ENCODE measurements at places on chromosomes 13 and 19. TPM values are rescaled to one million over a fixed set of nuclear protein-coding genes. Genes with fewer than 3 reads are reported as not detected.

GRCh38 chr19:1469255-1470054 lies 9.6 kb downstream of the C19orf25 start:
- H3K27me3 ChIP-seq = peaks cover 97% of the 10 kb centered on the region
- H3K36me3 ChIP-seq = no peaks in the 10 kb centered on the region
- DNase-seq = peak; percentile 78
- H3K4me3 ChIP-seq = peak overlapping the region; percentile 43
- no peak overlapping the region for H3K27ac ChIP-seq

DNA sequence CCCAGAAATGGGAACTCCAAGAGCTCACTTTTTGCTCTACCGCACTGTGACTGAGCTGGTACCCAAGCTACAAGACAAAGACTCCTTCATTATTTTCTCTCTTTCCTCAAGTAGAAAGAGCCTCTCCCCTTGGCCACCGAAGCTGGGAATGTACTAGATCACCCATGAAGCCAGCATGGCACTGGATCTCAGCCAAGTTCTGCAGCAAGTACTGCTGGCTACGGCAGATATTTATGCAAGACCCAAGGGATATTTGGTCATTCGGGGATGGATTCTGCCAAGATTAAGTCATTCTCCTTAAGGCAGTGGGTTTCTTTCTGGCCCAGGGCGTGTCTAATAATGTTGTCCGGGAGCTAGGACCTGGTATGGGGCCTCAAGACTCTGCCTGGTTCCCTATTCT lies 633.5 kb downstream of the SLITRK1 start:
- H3K36me3 ChIP-seq = no peaks in the 10 kb centered on the region

- no peak for DNase-seq
- no peak overlapping the region for H3K4me3 ChIP-seq
- no peaks in the 10 kb centered on the region for H3K27me3 ChIP-seq
- H3K27ac ChIP-seq = no peak overlapping the region
- no peaks in the 10 kb centered on the region for H3K4me1 ChIP-seq
Measured at GRCh38 chr13:73880365-73880764, 253.8 kb downstream of the KLF12 start.

- DNase-seq = no peak
- no peak overlapping the region for H3K27ac ChIP-seq
- H3K36me3 ChIP-seq = no peaks in the 10 kb centered on the region
- H3K4me3 ChIP-seq = no peak overlapping the region
- H3K27me3 ChIP-seq = no peaks in the 10 kb centered on the region
Measured at GRCh38 chr13:82702513-82702912, 1179.8 kb downstream of the SLITRK1 start.

GRCh38 chr19:17240062-17240752 lies 5.5 kb downstream of the NR2F6 start:
- no peak for DNase-seq
- peaks cover 28% of the 10 kb centered on the region for H3K4me1 ChIP-seq
- no peaks in the 10 kb centered on the region for H3K36me3 ChIP-seq
- H3K27me3 ChIP-seq = no peaks in the 10 kb centered on the region
- H3K27ac ChIP-seq = no peak overlapping the region

DNA sequence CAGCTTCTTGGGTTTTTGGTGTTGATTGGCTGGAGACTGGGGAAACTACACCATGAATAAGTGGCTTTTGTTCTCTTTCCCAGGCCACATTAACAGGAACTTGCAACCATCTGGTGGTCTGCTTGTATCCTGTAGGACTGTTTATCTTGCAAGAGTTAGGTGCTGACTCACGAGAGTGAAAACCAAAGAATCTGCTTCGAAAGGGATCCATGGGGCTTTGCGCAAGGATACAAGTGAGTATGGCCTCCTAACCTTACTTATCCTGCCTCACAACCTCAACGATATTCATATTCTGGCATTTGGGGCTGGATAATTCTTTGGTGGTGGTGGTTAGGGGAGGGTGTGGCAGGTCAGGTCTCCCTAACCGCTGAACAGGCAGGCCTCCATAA lies 4.7 kb upstream of the SIGLECL1 start:
- peaks cover 32% of the 10 kb centered on the region for H3K4me1 ChIP-seq
- no peaks in the 10 kb centered on the region for H3K36me3 ChIP-seq
- no peak overlapping the region for H3K4me3 ChIP-seq
- DNase-seq = no peak
- H3K27ac ChIP-seq = peak overlapping the region; percentile 70

- no peak overlapping the region for H3K27ac ChIP-seq
- peaks cover 8% of the 10 kb centered on the region for H3K4me1 ChIP-seq
- H3K36me3 ChIP-seq = no peaks in the 10 kb centered on the region
- H3K4me3 ChIP-seq = no peak overlapping the region
- no peak for DNase-seq
- peaks cover 7% of the 10 kb centered on the region for H3K27me3 ChIP-seq
Measured at GRCh38 chr19:48396824-48397176, 3.3 kb downstream of the GRIN2D start.

- H3K27ac ChIP-seq = peak overlapping the region; percentile 87
- H3K4me1 ChIP-seq = peaks cover 6% of the 10 kb centered on the region
- DNase-seq = no peak
- no peaks in the 10 kb centered on the region for H3K27me3 ChIP-seq
- peaks cover 19% of the 10 kb centered on the region for H3K36me3 ChIP-seq
Measured at GRCh38 chr19:43983544-43983911, 460 bp upstream of the ZNF155 start.

- H3K4me1 ChIP-seq = no peaks in the 10 kb centered on the region
- no peak for DNase-seq
- H3K27me3 ChIP-seq = no peaks in the 10 kb centered on the region
- H3K36me3 ChIP-seq = no peaks in the 10 kb centered on the region
Measured at GRCh38 chr13:70769817-70770216, 661.6 kb upstream of the KLHL1 start.

- peak overlapping the region; percentile 61 for H3K27ac ChIP-seq
- no peak overlapping the region for H3K4me3 ChIP-seq
- H3K36me3 ChIP-seq = peaks cover 12% of the 10 kb centered on the region
Measured at GRCh38 chr19:440391-441212, 20.2 kb downstream of the SHC2 start.

DNA sequence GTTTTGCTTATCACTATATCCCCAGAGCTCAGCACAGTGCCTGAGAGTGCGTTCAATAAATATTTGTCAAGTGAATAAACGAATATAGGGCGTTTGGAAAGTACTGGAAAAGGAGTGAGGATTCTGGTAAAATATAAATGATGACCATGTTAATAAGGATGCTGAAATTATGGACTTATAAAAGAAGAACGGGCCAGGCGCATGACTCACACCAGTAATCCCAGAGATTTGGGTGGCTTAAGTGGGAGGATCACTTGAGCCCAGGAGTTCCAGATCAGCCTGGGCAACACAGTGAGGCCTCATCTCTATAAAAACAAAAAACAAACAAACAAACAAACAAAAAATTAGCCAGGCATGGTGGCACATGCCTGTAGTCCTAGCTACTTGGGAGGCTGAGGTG lies 198.1 kb downstream of the VWA8 start:
- no peak for DNase-seq
- H3K36me3 ChIP-seq = peaks cover 18% of the 10 kb centered on the region
- no peaks in the 10 kb centered on the region for H3K4me1 ChIP-seq

DNA sequence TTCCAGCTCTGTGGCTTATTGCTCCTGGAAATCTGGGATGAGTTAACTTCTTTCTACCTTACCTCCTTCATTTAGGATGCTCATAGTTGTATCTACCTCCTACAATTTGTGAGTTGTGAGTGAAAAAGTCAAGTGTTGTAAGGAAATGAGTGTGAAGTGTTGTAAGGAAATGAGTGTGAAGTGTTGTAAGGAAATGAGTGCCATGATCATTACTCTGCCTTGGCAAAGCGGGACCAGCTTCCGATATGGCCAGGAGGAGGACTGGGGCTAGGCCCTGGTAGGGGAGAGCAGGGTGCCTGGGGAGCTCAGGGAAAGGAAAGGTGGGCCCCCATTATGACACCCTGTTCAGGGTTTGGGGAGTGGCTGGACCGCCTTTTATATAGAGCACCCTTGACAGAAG lies 435.2 kb downstream of the FGF9 start:
- no peak for DNase-seq
- H3K36me3 ChIP-seq = no peaks in the 10 kb centered on the region
- H3K27me3 ChIP-seq = no peaks in the 10 kb centered on the region
- no peak overlapping the region for H3K4me3 ChIP-seq
- H3K27ac ChIP-seq = no peak overlapping the region

DNA sequence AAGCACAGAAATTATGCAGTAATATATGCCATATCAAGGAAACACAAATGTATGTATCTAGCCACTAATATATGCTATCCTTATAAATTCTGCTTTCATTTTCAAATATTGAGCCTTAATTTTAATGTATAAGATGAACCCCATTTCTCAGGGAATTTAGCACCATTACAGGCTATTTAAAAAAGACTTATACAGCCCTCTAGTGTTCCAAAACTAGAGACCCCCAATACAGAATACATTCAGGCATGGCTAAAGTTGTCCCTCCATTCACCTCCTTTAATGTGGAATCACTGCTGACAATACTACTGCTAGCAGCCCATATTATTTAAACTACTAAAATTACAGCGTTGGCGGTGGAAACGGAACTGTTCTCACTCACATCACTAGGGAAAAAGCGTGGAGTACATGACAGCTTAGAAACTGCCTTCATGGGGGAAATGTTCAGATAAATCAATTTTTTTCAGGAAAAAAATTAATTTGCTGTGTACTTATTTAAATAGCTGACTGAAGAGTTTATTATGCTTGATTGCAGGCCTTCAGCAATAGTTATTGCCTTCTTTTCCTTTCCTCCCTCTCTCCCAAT lies 541.0 kb downstream of the PCDH9 start:
- no peak overlapping the region for H3K27ac ChIP-seq
- DNase-seq = no peak
- H3K27me3 ChIP-seq = no peaks in the 10 kb centered on the region
- H3K36me3 ChIP-seq = no peaks in the 10 kb centered on the region
- H3K4me3 ChIP-seq = no peak overlapping the region

DNA sequence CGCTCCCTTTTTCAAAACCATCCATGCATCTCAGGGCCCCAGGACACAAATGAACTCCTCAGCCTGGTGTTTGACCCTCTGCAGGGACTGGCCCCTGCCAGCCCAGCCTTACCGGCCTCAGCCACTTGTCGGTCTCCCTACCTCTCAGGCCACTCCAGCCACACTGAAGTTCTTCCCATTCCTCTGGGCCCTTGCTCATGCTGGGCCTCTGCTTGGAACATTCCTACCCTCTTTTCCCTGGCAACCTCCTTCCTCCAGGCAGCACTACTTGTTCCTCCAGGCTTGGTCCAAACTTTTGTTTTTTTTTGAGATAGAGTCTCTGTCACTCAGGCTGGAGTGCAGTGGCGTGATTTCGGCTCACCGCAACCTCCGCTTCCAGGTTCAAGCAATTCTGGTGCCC lies 7.6 kb upstream of the EGLN2 start:
- H3K4me3 ChIP-seq = no peak overlapping the region
- H3K27ac ChIP-seq = no peak overlapping the region
- peaks cover 81% of the 10 kb centered on the region for H3K36me3 ChIP-seq
- no peaks in the 10 kb centered on the region for H3K27me3 ChIP-seq
- H3K4me1 ChIP-seq = peaks cover 24% of the 10 kb centered on the region
- no peak for DNase-seq

DNA sequence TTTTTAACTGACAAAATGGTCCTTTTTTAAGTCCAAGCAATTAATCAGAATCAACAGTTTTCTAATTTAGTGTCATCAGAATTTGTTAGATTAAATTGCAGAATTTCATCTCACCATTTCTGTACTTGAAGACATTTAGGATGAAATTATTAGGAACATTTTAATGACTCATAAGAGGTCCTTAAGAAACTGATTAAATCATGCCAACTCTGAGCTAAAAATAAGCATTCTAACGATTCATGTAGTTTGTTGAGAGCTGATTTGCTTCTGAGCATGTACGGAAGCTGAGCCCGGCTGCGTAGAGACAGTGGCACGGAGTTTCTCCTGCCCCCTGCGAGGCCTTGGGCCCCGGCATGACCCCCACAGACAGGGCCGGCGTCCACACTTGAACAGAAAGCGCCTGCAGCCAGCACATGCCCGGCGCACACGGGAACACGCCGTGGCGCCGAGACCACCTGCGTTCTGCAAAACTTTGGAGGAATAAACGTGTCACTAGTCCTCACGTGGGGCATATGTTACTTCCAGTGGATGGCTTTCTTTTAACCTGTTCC lies 89.7 kb upstream of the MCF2L start:
- H3K4me3 ChIP-seq = no peak overlapping the region
- peaks cover 9% of the 10 kb centered on the region for H3K4me1 ChIP-seq
- no peaks in the 10 kb centered on the region for H3K27me3 ChIP-seq

DNA sequence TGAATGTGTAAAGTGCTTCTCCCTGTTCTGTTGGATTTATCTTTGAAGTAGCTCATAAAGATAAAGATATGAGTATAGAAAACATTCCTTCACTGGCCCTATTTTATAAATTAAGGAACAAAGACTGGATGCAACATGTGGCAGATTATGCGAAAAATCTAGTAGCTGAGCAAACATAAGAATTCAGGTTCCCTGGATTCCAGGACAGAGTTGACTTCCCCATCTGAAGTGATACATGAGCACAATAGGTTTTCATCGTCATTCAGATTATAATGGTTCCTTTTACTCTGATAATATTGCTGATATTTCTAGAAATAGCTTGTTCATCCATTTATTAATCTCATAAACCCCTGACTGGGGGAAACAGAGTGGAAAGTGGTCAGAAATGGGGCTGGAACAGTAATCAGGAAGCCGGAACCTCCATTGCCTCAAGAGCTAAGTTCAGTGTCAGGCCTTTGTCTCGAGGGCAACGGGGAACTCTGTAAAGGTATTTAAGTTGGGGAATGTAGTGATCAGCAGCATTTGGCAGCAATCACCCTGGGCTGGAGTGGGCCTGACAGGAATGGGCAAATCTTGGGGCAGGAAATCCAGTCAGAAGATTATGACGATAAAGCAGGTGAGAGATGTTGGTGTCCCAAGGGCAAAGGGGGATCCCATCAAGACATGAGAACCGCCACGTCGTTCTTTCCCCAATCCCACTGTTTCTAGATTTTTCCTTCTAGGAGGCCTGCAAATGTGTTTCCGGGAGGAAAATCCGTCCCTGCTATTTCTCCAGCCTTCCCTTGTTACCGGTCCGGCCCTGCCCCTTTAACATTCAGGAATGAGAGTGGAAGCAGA lies 232.5 kb upstream of the SERP2 start:
- peak overlapping the region; percentile 43 for H3K4me3 ChIP-seq
- DNase-seq = no peak
- no peaks in the 10 kb centered on the region for H3K4me1 ChIP-seq
- peak overlapping the region; percentile 91 for H3K27ac ChIP-seq
- H3K27me3 ChIP-seq = no peaks in the 10 kb centered on the region

Gene EBI3
- 38.1 TPM for total RNA-seq

Gene VSTM2B
- not detected for total RNA-seq

Gene FUT6
- not detected for total RNA-seq

Gene NXNL1
- not detected for total RNA-seq

Gene TINCR
- 0.73 TPM for total RNA-seq

Gene ITGBL1
- 1.2 TPM for total RNA-seq

All from spleen (tissue), 13 donors.